ENCODE measurements at places on chromosomes 7 and 10.

DNA sequence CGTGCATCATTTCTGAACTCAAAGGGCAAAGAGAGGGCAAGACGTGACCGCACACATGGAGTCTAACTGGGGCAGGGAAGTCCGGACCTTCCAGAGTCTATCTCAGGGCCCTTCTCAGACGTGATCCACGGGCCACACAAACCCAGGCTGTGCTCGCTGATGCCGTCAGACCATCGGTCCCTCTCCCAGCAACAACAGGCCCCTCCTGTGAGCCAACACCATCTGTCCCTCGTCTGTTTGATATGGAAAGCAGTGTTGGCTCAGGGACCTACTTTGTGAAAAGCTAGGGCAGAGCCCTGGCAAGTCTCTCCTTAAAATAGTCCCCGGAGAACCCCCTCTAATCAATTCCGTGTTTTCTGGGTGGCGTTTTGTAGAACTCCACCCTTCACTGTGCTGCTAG, 208.8 kb downstream of the TCERG1L start:
- DNase-seq = no peak

DNA sequence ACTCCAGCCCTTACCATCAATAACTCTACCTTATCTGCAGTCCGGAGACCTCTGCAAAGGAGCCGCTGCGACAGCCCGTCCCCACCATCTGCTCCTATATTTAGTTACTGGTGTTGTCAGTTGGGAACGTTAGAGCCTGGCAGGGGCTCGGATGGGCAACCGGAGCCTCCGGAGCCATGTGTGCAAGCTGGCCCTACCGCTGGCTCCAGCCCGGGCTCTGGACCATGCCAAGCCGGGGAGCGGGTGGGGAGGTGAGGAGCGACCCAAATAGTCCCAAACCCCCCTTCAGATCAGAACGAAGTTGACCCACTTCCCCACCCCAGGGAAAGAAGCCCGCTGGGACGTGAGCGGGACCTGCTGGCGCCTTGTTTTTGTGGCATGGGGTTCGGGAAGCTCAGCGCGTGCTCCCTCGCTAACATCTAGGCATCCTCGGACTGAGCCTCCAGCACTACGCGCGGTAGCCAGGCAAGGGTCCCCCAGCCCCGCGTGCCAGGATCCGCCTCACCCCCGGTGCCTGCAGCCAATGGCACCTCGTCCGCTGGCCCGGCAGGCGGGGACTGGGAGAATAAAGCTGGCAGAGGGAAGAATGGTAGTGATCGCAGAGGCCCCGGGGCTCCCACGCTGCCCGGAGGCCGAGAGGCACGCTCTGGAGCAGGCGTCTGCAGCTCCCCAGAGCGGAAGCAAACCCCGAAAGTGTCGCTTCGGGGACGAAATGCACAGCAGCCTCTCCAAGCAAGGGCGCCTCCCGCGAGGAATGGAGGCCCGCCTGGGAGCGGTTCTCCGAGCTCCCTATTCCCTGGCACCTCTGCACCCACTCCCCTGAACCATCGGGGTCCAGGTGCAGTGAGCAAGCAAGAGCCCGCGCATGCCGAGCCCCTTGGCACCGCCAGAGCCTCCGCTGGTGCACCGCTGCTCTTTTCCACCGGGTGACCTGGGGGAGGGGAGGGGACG, 679 bp downstream of the LRRC20 start:
- peak; percentile 25 for DNase-seq

- no peak for DNase-seq
Observed at GRCh38 chr10:115833119-115833518, 439.9 kb downstream of the GFRA1 start.

DNA sequence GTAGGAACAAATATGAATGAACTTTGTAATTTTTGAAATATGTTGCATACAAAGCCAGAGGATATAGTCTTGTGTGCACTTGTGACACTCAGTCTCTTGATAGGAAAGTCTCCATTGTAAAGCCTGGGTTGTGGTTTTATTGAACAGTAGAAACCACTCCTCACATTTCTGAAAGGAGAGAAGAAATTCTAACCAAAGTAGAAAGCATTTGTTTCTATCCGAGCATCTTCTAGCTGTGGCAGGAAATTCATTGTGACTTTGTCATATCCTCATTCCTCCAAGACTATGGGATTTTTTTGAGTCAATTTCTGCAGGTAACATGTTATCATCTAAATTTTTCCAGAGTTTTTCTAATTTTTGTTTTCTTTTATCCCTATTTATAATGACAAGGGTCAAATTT, 55.5 kb upstream of the NCF1 start:
- no peak for DNase-seq

DNA sequence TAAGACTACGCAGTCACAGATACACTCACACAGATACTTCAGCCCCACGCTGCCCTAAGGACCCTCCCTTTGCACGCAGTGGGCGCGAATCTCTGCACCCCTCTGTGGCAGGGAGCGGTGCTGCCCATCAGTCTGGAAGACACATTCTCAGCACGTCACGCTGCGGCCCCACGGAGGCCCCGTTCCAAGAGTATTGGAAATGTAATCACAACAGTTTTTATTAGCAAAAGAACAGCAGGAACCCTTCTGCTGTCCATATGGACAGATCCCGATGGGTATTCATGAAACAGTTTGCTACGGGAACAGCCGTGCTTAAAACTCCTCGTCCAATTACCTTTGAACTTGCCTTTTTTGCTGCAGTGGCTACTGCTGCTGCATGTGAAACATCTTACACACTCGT, 131.0 kb downstream of the RPS24 start:
- DNase-seq = no peak

Data from DMS79 treated with DMSO at 0.1 percent for 48 hours (cell line).